ENCODE measurements at places on chromosomes 7 and 10.

DNA sequence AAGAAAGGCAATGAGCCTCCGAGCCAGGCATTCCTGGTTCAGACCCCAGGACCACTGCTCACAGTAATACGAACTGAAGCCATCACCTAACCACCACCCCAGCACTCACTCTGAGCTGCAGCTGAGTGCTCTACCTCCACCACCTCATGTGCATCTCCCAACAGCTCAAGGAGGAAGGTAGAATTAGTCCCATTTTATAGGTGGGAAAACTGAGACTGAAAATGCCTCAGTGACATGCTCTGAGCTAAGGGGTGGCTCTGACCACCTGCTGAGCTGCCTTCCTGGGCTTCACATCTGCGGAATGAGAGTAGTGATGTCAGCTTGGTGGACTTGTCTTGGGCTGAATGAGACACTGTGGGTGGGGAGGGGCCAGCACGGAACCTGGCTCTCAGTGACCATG, 159.7 kb upstream of the UNC5B start:
- DNase-seq = no peak

GRCh38 chr10:29959586-29959985, 99.8 kb downstream of the JCAD start:
- no peak for DNase-seq

- no peak for DNase-seq
Observed at GRCh38 chr7:41796331-41796730, 93.4 kb upstream of the INHBA start.

- no peak for DNase-seq
Observed at GRCh38 chr10:91317541-91317940, 92.6 kb upstream of the HECTD2 start.

GRCh38 chr7:91814189-91814588, 66.3 kb downstream of the MTERF1 start:
- DNase-seq = no peak

- no peak for DNase-seq
Observed at GRCh38 chr7:138292951-138293350, 167.1 kb upstream of the TRIM24 start.

- no peak for DNase-seq
Observed at GRCh38 chr7:97693586-97693985, 38.3 kb upstream of the TAC1 start.

DNA sequence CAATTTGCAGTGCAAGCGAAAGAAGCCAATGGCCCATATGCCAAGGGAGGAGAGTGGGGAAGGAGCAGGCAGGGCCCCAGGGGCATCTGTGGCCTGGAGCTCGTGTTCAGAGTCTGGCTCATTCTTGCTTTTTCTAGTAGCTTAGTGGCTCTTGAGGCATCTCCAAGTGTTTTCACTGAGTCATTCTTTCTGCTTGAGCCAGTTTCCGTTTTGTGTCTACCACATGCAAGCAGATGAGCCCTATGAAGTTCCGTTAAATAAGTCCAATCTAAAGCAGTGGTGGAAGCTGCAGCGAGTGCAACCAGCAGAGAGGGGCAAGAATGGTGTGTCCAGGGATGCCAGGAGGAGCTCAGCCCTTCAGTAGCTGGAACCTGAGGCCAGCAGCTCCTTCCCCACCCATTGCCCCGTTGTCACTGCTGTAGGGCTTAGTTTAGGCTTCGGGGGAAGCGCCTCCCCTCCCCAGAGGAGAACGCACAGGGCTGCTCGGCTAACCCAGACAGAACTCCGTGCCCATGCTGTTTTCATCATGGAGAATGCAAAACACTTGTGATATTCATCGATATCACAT, 57.4 kb upstream of the EBF3 start:
- DNase-seq = no peak

GRCh38 chr7:13897819-13898218, 91.6 kb downstream of the ETV1 start:
- no peak for DNase-seq

DNA sequence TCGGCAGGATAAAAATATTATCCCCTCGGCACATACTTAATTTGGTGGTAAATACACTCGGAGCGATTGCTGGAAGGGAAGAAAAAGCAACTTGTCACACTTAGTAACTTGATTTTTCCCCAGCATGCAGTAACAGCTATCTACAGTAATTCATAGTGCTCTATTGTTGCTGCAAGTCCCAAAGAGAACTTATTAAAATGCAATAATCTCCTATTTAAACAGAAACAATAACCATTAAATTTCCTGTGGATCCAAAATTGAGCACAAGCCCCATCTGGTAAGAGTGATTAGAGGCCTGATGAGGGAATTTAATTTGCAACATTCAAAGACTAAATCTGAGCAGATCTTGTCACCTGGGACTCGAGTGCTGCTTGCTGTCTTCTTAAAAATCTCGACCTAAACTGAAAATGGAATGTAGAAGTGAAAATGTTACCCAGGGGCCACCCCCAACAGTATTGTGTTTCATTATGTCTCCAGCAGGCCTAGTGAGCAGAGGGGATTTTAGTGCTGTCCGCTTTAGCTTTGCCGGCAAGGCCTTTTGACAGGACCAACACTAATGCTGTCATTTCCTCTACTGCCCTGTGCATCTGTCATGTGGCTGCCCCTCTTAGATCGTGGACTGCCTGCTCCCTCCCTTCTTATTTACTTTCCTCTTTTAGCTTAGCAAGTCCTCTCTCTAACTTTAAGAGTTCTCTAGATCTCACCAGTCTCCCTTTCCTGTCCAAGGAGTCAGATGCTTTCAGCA, 639.7 kb downstream of the AUTS2 start:
- DNase-seq = no peak

DNA sequence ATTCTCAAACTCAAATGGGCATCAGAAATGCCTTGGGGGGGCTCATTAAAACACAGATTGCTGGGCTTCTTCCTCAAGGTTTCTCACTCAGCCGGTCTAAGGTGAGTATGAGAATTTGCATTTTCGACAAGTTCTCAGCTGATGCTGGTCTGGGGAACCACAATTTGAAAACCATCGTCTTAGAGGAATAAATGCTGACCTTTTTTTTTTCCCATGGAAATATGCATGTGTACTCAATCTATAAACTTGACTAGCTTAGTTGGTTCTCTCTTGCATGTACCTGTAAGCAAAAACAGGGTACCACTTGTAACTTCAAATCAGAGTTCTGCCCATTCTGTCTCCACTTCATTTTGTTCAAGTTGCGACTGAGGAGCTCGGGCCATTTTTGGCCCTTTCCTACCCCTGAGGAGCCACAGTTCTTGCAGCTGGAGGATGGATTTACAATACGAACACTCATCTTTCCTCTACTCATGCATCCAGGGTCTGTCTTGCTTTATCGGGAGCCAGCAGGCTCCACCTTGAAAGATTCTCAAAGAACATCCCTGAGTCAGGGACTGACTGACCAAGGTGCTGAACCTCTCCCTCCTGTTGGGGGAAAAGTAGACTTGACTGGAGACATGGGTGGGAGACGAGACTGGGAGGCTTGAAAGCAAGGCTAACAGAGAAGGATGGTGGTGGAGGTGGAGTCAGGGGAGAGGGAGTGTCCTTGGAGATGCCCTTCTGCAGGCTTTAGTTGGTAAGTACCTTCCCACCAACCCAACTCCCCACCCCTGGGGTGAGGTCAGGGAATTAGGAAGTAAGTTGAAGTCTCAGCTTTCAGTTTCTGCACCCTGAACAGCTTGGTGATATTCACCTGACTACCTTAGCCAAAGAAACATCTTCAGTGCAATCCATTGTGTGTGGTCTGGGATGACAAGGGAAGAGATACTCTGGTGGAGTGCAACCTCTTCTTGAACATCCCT, 3.7 kb upstream of the MAPK8 start:
- DNase-seq = no peak

- no peak for DNase-seq
Observed at GRCh38 chr10:104029521-104029860, 56.2 kb downstream of the COL17A1 start.

DNA sequence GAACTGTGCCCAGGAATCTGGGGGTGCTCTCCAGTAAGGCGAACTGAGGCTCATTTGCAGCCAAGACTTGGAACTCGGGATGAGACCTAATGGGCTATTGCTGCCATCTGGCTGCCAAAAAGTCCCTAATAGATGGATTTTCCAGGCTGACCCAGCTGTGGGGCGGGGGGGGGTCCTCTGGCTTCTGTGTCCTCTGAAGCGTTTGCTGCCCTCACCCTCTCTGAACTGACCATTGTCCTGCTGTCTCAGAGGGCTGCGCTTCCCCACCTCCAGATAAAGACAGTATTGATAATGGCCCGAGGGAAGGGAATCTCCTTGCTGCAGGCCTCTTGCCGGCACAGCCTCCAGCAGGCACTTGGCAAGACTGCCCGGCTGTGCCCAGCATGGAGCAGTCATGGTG, 46.6 kb downstream of the CLEC2L start:
- no peak for DNase-seq

GRCh38 chr7:45217358-45217757, 59.8 kb downstream of the RAMP3 start:
- DNase-seq = peak; percentile 43

GRCh38 chr7:114293289-114294012, 121.2 kb upstream of the FOXP2 start:
- no peak for DNase-seq

DNA sequence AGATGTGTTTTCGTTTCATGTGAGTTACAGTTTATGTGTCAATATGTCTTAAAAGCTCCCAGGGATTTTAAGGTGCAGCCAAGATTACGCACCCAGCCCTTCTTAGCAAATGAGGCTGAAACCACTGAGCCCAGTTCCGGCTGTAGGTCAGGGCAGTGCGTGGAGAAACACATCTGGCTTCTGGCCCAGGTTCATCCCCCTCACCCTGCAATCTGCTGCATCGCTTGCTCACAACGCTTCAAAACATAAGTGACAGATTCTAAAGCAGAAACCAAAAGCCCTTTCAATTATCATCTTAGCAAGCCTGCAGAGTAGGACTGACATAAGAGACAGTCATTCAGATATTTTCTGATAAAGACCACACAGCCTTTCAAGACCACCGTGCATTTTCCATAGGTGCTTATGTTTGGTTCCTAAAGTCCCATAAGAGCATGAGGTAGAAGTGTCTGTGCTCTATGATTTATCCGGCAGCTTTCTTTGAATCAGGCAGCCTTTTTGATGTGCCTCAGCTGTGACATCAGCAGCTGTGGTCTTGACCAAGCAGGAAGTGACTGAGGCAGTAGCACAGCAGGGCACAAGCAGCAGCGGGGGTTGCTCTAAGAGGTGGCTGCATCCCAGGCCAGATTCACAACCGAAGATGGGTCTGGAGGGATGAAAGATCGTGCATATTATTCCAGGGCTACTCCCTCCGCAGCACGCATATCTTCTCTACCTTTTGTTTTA, 72.1 kb upstream of the LYZL2 start:
- DNase-seq = peak; percentile 33

- DNase-seq = peak; percentile 80
Observed at GRCh38 chr7:74476626-74477025, 22.9 kb downstream of the GTF2IRD1 start.

- no peak for DNase-seq
Observed at GRCh38 chr7:17912536-17913235, 27.6 kb downstream of the SNX13 start.

GRCh38 chr7:155972651-155973390, 160.6 kb upstream of the SHH start:
- no peak for DNase-seq

DNA sequence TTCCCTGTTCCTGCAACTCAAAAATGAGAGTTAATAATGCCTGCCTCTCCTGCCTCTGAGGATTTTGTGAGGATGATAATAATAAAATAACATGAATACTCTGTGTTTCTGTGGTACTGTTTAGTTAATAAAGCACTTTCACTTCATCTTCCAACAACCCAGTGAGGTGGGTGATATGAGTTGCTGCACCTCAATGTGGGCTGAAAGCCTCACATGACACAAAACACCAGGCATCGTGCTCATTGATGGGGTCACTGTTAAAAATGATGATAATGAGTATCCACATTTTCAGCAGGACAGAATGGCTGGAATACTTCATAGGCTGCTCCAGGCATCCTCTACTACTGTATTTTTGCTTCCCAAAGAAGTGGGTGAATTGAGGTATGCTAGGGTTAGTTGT, 222.8 kb upstream of the NRP1 start:
- no peak for DNase-seq

GRCh38 chr10:34323192-34323591, 491.9 kb downstream of the PARD3 start:
- no peak for DNase-seq

- no peak for DNase-seq
Observed at GRCh38 chr7:110095372-110096052, 995.4 kb upstream of the LRRN3 start.

DNA sequence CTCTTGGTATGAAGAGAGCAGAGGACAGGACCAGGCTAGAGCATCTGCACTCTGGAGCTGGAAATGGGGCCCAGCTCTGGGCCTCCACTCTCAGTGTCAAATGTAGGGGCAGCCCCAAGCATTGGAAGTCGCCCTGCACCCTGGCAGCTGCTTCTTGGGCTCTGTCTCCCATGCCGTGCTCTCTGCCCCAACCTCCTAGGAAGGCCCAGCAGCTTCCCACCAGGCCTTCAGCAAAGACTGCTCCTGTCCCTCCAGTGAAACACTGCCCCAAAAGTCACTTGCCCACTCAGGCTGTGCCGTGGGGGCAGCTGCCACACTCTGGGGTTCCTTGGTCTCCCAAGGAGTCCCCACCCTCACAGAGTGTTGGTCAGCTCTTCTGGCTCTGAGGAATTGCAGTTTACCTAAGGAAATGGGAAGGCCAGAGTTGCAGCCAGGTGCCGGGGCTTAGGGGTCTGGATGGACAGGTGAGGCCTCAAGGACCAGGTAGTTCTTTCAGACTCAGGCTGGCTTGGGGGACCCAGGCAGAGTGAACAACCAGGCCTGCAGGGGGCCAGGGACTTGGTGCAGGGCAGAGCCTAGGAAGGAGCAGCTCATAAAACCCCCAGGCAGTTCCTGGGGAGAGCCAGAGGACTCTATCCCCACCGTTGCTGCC, 9.4 kb upstream of the OPN4 start:
- DNase-seq = no peak

- DNase-seq = no peak
Observed at GRCh38 chr7:104174798-104175197, 33.0 kb downstream of the ORC5 start.

- DNase-seq = peak; percentile 69
Observed at GRCh38 chr7:74627661-74628411, 29.7 kb upstream of the GTF2I start.

GRCh38 chr7:7681936-7682329, 36.5 kb downstream of the RPA3 start:
- no peak for DNase-seq

DNA sequence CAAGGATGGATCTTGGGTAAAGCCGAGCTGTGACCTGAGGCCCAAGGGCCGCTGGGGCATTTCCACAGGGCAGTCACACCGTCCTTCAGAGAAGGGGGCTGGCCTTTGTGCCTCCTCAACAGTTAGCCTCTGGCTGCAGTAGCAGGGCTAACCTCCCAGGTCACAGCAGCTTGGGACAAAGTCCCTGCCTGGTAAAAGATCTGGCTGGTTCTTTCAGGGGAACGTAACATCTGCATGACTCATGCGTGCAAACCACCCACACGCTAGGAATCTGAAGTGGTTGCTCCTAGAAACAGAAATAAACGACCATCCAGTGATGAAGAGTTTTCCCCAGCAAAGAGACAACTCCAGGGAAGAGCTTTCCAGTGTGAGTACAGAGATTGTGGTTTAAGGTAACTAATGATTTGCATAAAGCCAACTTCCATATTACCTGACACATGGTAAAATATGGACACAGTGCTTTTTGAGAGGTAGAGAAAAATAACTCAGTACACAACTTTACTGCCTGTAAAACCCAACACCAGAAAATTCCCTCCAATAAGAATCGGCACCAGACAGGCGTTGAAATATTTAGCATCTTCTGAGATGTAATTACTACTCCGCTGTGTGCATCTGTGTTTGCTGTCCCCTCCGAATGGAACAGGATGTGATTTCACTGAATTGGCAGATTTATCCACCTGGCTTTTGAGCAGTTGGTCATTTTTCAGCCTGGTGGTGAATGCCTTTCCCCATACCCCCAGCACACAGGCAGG, 84.9 kb upstream of the ADRB1 start:
- peak; percentile 93 for DNase-seq

Measured in SW480 (cell line).